ENCODE measurements at places on chromosomes 6 and 20.
A peak's percentile ranks its signal among the peaks of the same experiment; 100 is the strongest.

DNA sequence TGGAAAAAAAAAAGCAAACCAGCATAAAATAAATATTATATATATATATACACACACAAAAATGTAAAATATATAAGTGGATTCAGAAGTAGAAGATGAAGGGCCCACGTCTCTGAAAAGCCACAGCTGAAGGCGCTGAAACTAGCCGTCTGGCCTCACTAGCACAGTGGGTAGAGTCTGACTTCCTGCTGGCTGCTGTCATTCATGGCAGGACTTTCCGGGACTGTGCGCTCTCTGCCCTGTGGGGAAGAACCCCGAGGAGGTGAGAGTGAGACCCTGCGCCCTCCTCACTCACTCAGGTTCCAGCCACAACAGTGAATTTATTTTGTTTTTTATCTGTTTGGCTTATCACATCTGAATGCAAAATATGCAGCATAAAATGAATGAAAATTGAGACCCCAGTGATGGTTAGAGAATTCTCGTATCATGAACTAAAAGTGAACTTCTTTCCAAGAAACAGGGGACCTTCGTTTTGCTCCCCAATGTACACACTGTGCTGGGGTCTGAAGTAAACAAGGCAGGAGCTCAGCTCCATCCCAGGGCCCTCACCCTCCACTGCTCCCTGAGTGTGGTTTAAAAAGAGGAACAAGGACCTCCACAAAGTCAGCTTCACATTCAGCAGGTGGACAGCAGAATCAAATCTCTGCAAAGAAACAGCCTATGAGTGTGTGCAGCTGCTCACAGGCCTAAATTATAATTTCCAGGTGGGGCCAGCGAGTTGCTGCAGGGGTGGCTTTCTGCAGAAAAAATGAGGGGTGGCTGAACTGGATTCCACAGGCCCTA, 1.3 kb upstream of the RAMACL start:
- DNase-seq: no peak

GRCh38 chr6:1378065-1379016, 11.0 kb upstream of the FOXF2 start:
- DNase-seq: no peak

DNA sequence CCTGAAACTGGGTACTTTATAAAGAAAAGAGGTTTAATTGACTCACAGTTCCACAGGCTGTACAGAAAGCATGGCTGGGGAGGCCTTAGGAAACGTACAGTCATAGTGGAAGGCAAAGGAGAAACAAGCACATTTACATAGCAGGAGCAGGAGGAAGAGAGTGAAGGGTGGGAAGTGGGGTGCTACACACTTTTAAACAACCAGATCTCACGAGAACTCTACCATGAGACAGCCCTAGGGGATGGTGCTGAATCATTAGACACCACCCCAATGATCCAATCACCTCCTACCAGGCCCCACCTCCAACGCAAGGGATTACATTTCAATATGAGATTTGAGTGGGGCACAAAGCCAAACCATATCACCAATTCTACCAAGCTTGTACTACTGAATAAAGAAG, 7.4 kb upstream of the FNDC1 start:
- no peak for DNase-seq

GRCh38 chr20:61435184-61435822, 183.2 kb downstream of the CDH4 start:
- no peak for DNase-seq

GRCh38 chr6:43541774-43542471, 25.0 kb downstream of the POLR1C start:
- no peak for DNase-seq

DNA sequence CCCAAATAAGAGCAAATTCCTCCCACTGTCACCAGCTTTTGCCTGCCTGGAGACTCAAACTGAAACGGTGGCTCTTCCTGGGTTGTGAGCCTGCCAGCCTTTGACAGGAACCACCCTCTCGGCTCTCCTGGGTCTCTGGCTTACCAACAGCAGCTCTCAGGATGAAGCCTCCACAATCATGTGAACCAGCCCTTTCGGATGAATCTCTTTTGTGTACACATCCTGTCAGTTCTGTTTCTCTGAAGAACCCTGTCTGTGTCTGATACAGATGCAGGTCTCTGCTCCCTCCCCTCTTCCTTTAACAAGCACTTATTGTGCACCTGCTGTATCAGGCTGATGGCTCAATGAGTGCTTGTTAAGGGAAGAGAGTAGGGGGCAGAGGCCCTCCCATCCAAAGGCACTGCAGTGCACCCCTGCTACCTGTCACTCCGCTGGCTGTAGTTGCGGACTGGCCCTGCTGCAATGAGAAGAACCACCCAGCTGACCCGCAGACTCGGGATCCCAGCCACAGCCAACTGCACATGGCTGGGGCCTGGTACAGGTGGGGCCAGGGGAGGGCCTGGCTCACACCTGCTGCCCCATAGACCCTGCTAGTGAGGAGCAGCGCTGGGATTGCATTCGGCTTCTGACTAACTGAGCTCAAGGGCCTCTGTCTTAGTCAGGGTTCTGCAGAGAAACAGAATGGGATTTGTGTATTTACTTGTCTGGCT, 120.1 kb upstream of the PMEPA1 start:
- DNase-seq: no peak

GRCh38 chr6:83199173-83199862, 6.2 kb downstream of the RWDD2A start:
- no peak for DNase-seq

GRCh38 chr6:56840467-56841380, 114.2 kb upstream of the BEND6 start:
- peak; percentile 34 for DNase-seq

GRCh38 chr20:36090223-36090622, 64.3 kb upstream of the EPB41L1 start:
- DNase-seq: no peak

- no peak for DNase-seq
These were observed 53.3 kb downstream of the KCNS1 start for GRCh38 chr20:45047581-45048119.

DNA sequence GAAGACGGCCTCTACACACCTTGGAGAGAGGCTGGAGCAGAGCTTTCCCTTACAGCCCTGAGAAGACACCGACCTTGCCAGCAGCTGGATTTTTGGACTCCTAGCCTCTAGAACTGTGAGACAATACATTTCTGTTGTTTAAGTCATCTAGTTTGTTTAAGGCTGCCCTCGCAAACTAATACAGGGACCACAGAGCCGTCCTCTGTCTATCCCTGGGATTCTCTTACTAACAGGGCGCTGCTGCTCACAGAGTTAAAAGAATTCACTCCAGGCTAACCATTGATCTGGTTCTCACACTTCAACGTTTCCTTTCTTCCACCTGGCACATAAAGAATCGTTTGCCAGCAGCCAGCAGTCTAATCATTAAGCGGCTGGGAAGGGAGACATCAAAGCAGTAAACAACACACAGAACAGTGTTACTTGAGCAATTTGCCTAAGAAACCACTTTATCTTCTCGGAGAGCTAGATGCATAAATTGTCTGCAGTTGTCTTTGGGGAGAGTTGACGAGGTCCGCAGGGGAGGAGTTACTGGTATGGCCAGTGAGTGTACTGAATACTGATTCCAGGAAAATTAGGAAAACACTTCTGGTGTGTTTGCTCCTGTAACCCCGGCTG, 103.5 kb upstream of the AKAP12 start:
- no peak for DNase-seq

GRCh38 chr20:58993332-58994248, 12.5 kb downstream of the NELFCD start:
- no peak for DNase-seq

DNA sequence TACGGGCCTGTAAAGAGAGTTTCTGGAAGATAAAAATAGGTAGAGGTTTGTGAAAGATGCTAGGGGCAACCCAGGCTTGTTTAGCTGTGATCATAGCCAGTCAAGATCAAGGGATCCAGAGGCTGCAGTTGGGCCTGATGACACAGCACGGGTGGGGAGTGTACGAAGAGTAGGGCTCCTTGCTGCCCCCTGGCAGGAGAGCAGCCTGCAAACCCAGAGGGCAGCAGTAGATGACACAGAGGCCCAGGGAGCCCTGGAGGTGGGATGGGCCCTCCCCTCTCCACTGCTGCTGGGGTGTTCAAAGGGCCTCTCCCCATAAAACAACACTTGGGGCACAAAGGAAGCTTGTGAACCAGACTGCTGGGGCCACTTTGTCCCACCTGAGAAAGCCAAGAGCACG, 47.2 kb downstream of the VEGFA start:
- no peak for DNase-seq

DNA sequence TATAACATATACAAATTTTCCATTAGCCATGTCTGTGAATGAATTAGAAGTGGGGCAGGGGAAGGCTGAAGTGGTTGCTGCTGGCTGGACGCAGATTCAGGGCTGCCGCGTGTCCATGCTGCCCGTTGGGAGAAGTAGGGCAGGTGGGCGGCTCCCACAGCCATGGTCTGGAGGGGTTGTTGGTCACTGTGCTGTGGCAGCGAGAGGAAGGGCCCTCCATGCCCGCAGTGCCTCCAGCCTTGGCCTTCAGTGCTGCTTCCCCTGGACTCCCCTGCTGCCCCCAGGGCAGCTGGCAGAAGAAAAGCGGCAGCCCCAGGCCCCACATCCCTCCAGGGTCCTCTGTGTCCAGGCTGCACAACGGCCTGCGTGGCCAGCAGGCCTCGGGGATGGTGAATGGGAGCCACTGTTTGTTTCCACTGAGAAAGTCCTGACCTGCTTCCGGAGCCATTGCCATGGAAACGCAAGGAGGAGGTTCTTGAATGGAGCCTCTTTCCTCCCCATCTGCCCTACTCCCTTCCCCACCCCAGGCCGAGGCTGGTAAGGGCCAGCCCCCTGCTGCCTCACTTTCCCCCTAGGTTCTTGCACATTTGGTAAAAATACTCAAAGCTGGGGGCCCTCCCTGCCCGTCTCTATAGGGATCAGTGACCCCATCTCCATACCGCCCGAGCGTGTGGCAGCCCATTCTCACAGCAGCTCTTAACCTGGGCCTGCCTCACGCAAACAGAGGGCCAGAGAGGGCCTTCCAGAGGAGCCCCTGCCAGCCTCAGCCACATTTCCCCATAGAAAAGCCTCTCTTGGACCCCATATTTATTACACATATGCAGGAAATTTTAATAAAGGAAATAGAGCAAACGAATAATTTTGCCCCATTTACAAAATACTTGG, 113.3 kb downstream of the SASH1 start:
- no peak for DNase-seq

DNA sequence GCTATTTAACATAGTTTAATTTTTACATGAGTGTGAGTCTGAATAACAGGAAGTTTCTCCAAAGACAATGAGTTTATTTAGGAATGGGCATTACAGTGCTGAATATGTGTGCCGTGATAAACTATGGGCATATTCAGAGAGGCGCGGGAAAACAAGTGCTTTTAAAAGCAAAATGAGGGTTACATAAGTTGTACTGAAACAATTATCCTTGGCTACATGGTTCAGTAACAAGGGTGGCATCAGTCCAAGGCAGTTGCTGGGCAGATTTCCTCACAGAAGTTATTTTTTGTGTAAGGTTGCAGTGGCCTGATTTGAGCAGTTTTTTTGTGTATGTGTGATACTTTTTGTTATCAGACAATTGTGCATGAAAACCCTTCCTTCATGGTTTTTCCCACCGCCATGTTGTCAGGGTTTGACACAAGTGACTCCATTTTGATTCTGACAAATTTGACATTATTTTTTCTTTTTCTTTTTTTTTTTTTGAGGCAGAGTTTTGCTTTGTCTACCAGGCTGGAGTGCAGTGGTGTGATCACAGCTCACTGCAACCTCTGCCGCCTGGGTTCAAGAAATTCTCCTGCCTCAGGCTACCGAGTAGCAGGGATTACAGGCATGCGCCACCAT, 22.3 kb upstream of the PXDC1 start:
- no peak for DNase-seq

GRCh38 chr20:62949962-62950361, 2.5 kb upstream of the SLC17A9 start:
- no peak for DNase-seq

DNA sequence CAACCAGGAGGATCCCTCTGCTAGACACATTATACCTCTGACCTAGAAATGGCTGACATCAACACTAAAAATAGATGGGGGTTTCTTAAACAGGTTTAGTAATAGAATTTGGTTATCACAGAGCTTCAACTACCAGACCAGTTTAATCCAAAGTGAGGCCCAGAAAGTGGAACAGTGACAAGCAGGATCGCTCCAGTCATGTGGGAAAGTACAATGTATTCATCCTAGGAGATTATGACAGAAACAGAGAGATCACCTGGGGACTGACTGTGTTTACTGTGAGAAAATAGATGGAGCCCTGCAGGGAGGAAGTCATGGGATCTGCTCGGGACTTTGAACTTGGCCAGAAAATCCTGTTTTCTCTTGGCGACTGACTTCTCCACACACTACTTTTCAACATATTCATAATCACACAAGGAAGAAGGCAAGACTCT, 238.7 kb upstream of the SOX4 start:
- no peak for DNase-seq

DNA sequence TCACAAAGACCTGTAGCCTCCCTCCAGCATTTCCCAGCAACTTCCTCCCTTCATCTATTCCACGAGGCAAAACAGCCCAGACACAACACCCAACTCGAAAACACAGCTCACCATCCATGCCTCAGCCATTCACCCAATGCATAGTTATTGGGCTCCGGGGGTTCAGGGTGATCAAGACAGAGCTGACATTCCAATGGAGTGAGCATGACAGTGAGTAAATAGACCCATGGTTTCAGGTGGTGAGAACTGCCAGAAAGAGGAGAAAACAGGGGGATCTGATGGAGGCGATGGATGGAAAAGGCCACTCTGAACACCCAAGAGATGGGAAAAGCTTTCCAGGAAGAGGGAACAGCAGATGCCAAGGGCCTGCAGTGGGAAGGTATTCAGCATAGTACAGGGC, 5.9 kb downstream of the CASS4 start:
- no peak for DNase-seq

GRCh38 chr6:8845690-8846089, 410.3 kb upstream of the SLC35B3 start:
- DNase-seq: no peak

DNA sequence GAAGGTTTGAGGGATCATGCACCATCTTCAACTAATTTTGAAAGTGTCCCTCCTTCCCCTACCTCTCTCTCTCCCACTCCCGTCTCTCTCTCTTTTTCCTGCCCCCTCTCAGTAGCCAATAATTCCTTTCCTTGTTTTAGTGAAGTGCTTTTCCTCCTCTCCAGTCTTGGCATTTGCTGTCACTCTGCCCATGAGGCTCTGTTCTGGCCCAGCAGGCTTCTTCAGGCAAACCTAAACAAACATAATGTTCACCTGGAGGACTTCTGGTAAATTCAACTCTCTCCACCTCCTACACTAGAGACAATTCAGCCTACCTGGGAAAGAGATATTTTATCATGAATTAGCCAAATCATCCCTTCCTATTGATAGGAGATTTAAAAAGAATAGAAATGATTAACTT, 320.4 kb upstream of the RNF24 start:
- DNase-seq: no peak

DNA sequence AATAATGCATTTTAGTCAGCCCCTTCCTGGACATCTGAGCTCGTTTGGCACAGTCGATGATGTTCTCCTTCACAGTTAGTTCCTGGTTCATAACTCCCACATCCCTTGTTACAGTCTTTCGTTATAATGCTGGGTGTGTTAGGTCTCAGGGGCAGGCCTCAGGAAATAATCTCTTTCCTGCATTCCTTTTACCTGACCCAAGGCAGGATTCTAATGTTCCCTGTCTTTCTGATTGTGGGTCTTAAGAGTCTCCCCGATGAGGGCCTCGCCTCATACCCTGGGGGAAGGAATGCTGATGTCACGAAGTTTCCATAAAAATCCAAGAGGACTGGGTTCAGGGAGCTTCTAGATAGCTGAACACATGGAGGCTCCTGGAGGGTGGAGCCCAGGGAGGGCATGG, 104.0 kb upstream of the CARMIL1 start:
- peak; percentile 47 for DNase-seq

GRCh38 chr6:131782764-131783163, 25.1 kb upstream of the ENPP1 start:
- DNase-seq: no peak

GRCh38 chr6:41457303-41457670, 88.9 kb upstream of the FOXP4 start:
- DNase-seq: no peak

All from RWPE1 (cell line).